ENCODE measurements at places on chromosomes 11 and 22.

DNA sequence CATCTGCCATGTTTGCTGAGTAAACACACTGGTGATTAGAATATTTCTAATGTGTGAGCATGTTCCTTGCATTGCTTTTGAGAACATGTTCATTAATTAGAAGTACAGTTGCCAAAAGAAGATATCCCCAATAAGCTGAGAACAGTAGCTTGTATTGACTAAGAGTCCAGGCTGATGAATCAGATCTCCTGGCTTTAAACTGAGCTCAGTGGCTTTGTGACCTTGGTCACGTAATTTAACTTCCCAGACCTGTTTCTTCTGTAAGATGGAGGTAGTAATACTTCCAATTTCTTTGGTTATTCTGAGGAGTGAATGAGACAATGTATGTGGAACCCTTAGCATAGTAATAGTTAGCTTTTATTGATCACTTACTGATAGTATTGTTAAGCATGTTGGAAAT is 61.9 kb downstream of the CYB5R2 start:
- no peak for DNase-seq

- DNase-seq, result no peak
These were observed 22.3 kb upstream of the PHLDA2 start for GRCh38 chr11:2951231-2952110.

GRCh38 chr11:83599066-83599465 is 312.9 kb upstream of the CCDC90B start:
- no peak for DNase-seq

- no peak for DNase-seq
These were observed 4.2 kb upstream of the PIM3 start for GRCh38 chr22:49956418-49956770.

DNA sequence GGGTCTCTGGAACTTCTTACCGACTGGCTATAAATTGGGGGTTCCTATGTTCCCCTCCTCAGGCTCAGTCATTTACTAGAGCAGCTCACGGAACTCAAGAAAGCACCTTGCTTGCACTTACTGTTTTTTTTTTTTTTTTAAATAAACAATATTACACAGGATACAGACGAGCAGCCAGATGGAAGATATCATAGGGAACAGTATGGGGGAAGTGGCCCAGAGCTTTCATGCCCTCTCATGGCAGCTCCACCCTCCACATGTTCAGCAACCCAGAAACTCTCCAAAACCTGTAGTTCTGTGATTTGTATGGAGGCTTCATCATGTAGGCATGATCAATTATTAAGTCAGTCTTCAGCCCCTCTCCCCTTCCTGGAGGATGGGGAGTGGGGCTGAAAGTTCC is 7.5 kb downstream of the UVRAG start:
- no peak for DNase-seq

DNA sequence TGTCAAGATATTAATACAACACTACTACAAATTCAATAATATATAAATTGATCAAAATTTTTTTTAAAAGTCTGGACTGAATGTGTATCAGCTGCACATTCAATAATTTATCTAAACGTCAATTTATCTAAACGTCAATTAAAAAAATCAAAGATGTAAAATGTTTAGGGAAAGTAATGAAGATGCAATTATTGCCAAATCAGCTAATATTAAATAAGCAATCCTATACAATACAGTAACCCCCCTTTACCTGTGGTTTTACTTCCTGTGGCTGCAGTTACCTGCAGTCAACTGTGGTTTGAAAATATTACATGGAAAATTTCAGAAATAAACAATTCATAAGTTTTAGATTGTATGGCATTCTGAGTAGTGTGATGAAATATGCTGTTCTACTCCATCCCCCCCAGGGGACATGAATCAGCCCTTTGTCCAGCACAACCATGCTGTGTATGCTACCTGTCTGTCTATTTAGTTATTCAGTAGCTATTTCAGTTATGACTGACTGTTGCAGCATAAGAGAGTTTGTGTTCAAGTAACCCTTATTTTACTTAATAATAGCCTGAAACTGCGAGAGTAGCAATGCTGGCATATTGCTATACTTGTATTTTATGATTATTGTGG is 72.2 kb downstream of the CWF19L2 start:
- DNase-seq, result no peak

Data from stimulated activated CD4-positive, alpha-beta T cell treated with anti-CD3 and anti-CD28 coated beads, Interleukin-4, amount 100 ng/mL, for 48 hours (primary cell).